Colonic mucosa (tissue), 4 donors: ENCODE measurements at places on chromosomes 7 and 10. TPM values are rescaled to one million over a fixed set of nuclear protein-coding genes. Genes with fewer than 3 reads are reported as not detected.

GRCh38 chr7:4237296-4238235 lies 444.5 kb upstream of the FOXK1 start:
- H3K27ac ChIP-seq: no peak overlapping the region
- DNase-seq: no peak
- no peak overlapping the region for H3K4me3 ChIP-seq
- no peaks in the 10 kb centered on the region for H3K36me3 ChIP-seq
- H3K4me1 ChIP-seq: no peaks in the 10 kb centered on the region

The CLRN3 gene
- total RNA-seq: 110 TPM

GRCh38 chr7:131873581-131873980 lies 317.2 kb upstream of the PODXL start:
- H3K4me3 ChIP-seq: no peak overlapping the region
- no peaks in the 10 kb centered on the region for H3K4me1 ChIP-seq
- no peaks in the 10 kb centered on the region for H3K27me3 ChIP-seq
- H3K27ac ChIP-seq: no peak overlapping the region

DNA sequence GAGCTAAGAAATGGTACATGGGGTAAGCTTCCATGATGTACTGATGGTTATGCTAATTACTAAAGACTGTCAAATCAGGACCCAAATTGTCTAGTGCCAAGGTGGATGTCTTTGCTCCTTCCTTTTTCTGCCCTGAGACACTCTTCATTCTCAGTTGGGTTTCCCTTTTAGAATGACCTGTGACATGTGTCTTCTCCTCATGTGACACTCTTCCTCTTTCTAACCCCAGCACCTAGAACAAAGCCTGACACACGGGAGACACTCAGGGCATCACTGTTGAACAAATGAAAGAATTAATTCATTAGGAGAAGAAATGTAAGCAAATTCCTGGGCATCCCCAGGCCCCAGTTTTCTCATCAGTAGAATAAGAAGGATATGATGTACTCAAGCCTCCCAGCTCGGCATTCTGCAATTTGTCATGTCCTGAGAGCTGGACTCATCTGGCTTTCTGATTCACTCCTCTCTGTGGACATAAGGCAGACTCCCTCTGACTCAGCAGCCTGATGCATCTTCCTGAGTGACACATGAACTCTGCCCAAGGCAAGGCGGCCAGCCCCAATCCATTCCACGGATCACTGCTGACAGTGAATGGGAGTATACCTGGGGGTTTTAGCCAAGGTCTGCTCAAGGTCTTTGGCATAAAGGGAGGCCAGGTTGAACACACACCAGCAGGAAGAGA lies 473.8 kb downstream of the KCNMA1 start:
- no peaks in the 10 kb centered on the region for H3K36me3 ChIP-seq
- peaks cover 10% of the 10 kb centered on the region for H3K4me1 ChIP-seq
- no peaks in the 10 kb centered on the region for H3K27me3 ChIP-seq

GRCh38 chr10:64014281-64014680 lies 493.1 kb downstream of the REEP3 start:
- no peaks in the 10 kb centered on the region for H3K4me1 ChIP-seq
- H3K27ac ChIP-seq: no peak overlapping the region
- H3K4me3 ChIP-seq: no peak overlapping the region
- H3K27me3 ChIP-seq: no peaks in the 10 kb centered on the region
- no peak for DNase-seq

DNA sequence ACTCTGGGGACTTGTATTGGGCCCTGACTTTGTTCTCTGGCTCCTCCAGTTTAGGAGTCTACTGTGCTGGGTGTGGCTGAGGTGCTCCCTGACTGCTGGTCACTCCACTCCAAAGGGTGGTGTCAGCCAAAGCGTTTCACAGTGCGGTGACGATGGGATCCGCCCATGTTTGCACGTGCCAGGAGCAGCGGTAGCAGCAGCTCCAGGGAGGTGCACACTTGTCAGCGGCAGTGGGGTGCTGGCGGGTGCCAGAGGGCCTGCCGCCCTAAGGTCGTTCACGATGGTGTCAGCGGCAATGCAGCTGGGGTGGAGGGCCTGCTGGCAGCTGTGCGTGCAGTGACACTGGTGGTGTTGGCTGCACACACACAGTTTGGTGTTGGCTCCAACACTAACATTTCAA lies 268.5 kb upstream of the AKR1E2 start:
- H3K4me3 ChIP-seq: no peak overlapping the region
- no peak overlapping the region for H3K27ac ChIP-seq
- H3K4me1 ChIP-seq: no peaks in the 10 kb centered on the region
- no peaks in the 10 kb centered on the region for H3K36me3 ChIP-seq

- H3K27ac ChIP-seq: no peak overlapping the region
- H3K4me3 ChIP-seq: no peak overlapping the region
- DNase-seq: no peak
- no peaks in the 10 kb centered on the region for H3K4me1 ChIP-seq
These were observed 22.8 kb downstream of the ARL5B start for GRCh38 chr10:18681971-18682411.

DNA sequence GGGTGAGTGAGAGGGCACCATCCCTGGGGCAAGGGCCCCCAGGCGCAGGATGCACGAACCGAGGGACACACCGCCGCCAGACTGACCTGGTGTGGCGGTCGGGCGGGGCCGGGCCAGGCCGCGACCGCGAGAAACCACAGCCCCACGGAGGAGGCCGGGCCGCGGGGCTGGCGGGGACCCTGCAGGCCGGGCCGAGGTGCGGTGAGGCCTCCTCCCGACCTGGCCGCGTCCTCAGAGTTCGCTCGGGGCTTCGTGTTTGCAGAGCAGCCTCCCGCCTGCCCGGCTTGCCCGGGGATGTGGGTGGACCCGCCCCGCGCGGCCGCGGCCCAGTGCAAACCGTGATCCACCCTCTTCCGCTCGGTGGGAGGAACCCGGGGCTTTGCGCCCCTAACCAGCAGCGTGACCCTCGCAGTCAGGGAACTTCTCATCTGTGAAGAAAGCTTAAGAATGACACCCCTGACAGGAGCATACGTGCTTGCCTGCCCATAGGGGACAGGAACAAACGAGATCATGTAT lies 20.6 kb upstream of the HOXA13 start:
- no peak overlapping the region for H3K27ac ChIP-seq
- H3K27me3 ChIP-seq: peaks cover 14% of the 10 kb centered on the region
- DNase-seq: no peak
- no peaks in the 10 kb centered on the region for H3K36me3 ChIP-seq
- no peak overlapping the region for H3K4me3 ChIP-seq

GRCh38 chr7:2008101-2008935 lies 224.4 kb downstream of the MAD1L1 start:
- no peak overlapping the region for H3K4me3 ChIP-seq
- no peaks in the 10 kb centered on the region for H3K36me3 ChIP-seq

The FAM204A gene
- 40.1 TPM for total RNA-seq

GRCh38 chr7:23680414-23681405 lies 711 bp downstream of the FAM221A start:
- H3K4me1 ChIP-seq: no peaks in the 10 kb centered on the region
- peak overlapping the region; percentile 88 for H3K27ac ChIP-seq
- DNase-seq: peak; percentile 87
- peak overlapping the region; percentile 84 for H3K4me3 ChIP-seq
- H3K36me3 ChIP-seq: no peaks in the 10 kb centered on the region
- H3K27me3 ChIP-seq: no peaks in the 10 kb centered on the region

DNA sequence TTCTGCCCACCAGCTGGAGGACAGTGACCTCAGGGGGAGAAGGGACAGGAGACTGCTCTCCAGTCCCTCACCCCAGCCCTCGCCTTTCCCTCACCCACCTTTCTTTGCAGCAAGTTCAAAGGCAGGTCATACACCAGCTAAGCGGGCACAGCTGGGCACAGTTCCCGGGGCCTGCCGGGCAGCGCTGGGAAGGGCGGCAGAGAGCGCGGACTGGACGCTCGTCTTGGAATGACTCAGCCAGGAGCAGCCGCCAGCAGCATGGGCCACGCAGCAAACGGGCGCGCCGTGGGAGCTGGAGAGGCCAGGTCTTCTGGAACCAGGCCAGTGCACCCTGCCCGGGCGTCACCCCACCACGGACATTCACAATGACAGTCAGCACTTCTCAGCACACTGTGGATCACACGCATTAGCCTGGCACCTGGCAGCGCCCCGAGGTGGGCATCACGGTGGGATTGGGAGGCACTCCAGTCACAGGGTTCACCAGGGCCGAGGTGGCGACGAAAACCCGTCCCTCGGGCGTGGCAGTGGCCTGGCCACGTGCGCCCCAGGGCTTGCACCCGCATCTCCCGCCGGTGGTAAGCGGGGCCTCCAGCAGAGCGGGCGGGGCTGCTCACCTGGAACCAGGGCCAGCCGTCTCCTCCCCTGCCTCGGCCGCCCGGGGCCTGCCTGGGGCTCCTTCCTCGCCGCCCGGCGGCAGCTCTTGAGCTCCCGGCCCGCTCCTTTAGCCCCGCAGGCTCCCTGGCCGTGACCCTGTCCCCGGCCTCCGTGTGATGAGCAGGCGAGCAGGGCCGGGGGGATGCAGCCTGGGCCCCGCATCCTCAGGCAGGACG lies 29.0 kb upstream of the WDFY4 start:
- H3K36me3 ChIP-seq: no peaks in the 10 kb centered on the region
- H3K4me3 ChIP-seq: peak overlapping the region; percentile 38
- no peaks in the 10 kb centered on the region for H3K4me1 ChIP-seq
- DNase-seq: peak; percentile 47

DNA sequence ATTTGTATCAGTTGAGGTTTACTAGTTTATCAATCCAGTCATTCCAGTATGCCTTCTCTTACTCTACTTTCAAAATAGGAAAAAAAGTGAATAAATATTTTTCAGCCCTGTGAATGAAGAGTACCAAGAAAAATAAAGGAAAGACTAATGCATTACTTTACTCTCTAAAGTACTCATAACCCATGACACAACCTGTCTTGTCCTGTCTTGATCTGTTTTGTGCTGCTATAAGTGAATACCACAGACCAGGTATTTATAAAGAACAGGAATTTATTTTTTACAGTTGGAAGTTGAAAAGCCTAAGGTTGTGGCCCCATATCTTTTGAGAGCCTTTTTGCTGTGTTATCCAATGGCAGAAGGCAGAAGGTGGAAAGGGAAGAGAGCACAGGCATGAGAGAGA lies 194.6 kb upstream of the DKK1 start:
- H3K4me1 ChIP-seq: no peaks in the 10 kb centered on the region
- H3K36me3 ChIP-seq: no peaks in the 10 kb centered on the region
- DNase-seq: no peak
- no peak overlapping the region for H3K4me3 ChIP-seq

DNA sequence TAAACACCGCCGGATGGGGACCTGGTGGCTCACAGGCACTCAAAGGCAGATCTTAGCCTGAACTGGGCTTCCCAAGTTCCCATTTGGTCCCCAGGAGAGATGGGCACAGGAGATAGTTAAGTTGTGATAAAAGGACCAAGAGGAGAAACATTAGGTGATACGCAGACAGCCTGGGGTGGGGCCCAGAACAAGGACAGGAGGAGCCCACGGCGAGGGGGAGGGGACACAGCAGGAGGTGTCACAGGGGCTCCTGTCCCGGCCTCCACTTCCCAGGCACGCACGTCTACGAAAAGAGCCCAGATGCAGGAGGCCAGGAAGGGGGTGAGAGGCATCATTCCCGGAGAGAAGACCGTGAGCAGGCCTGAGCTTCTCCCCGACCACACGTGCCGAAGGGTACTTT lies 16.3 kb upstream of the DNAAF5 start:
- no peaks in the 10 kb centered on the region for H3K27me3 ChIP-seq
- H3K4me1 ChIP-seq: peaks cover 7% of the 10 kb centered on the region
